ENCODE measurements at places on chromosomes 3 and 15. TPM values are rescaled to one million over a fixed set of nuclear protein-coding genes. Genes with fewer than 3 reads are reported as not detected.

DNA sequence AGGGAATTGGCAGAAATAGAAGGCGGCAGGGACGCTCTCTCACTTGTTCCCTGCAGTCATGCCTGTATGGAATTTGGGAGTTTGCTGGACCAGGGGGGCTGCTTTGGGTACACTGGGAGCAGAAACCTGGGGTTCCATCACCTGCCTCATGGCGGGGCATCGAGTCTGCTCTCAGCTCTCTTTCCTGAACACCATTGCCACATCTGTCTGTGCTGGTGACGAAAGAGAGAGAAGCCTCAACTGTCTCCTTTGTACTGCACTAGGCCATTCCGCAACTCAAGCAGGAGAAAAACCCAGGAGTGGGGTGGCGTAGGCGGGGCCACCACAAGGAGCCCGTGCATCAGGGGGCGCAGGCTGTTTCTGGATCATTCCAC, 14.0 kb downstream of the TMEM158 start:
- DNase-seq: no peak

GRCh38 chr3:21729331-21729730, 21.7 kb downstream of the ZNF385D start:
- no peak for DNase-seq

- DNase-seq: no peak
These were observed 7.5 kb upstream of the TMEM40 start for GRCh38 chr3:12766541-12766940.

- no peak for DNase-seq
These were observed 60.4 kb downstream of the SMAD3 start for GRCh38 chr15:67125589-67126502.

ATXN7 gene
- 45.2 TPM for total RNA-seq

Measured in dorsolateral prefrontal cortex (tissue), 122 donors.